ENCODE measurements at places on chromosomes 13 and 19.

- DNase-seq: no peak
These were observed 21.3 kb downstream of the VRK3 start for GRCh38 chr19:50003810-50004419.

GRCh38 chr13:40609972-40610726 is 56.3 kb downstream of the FOXO1 start:
- no peak for DNase-seq

GRCh38 chr19:16449330-16449961 is 22.3 kb downstream of the EPS15L1 start:
- DNase-seq: no peak

DNA sequence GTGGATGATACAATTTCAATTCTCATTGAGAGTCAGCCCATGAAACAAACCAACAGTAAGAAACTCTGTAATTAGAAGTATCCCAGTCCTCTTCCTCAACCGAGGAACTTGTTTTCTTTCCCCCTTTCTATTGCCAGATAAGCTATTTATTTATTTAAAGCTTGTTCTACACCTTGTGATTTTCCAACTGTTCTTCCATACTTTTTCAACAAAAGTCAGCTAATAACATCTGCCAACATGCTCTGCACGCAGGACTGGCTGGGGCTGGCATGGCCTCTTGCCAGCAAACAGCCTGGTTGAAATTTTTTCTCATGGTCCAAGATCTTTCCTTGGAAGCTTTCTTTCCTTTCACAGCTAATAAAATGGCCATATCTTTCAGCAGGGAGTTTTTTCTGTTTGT is 2.9 kb upstream of the IRS2 start:
- DNase-seq: no peak

- DNase-seq: no peak
These were observed 105.8 kb downstream of the LACC1 start for GRCh38 chr13:43985422-43986072.

GRCh38 chr19:45981350-45981749 is 7.7 kb upstream of the NOVA2 start:
- DNase-seq: no peak

GRCh38 chr19:13029893-13030292 is 34.6 kb downstream of the NFIX start:
- DNase-seq: no peak

DNA sequence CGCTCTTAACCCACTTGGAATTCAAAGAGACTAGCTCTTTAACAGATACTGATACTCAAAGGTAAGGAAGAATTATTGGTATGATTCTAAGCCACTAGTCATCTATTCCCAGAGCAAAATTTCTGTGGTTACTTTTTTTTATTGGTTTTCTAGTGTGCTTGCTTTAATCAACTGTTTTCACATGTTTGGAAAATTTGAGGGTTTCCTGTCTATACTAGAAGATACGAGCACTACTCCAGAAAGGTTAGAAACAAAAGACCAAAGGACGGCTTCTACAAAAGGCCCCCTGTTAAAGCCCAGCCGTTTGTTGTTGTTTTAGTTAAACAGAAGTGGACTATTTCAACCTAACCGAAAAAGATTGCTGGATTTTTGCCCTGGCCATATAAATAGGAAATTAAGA is 18.5 kb upstream of the LPAR6 start:
- no peak for DNase-seq

DNA sequence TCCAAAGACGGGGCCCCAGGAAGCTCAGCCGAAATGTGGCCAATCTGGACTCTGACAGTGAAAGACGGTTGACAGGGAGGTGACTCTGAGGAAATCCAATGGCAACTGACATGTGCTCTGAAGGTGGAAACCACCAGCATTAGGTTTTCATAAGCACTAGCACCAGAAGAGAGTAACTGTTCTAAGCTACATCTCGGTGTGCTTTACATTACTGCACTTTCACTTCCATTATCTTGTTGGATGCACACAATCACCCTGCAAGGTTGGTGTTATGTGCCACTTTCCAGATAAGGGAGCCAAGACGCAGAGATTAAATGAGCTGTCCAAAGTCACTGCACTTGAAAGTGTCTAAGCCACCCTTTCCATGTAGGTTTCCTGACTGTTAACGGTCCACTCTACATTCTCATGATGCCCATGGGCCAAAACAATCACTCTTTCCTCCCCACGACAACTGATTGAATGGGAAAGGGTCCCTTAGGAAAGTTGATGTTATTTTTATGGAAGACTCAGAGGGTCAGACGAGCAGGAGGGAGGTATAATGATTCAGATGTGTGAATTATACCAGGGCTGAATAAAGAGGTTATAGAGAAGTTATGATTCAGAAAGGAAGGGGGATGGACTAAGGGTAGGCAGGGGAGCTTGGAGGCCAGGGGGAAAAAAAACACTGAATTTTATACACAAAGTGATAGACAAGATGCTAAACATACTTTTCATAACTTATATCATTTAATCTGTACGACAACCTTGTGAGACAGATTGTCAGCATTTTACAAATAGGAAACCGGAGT is 52.8 kb downstream of the RUBCNL start:
- no peak for DNase-seq

- no peak for DNase-seq
These were observed 24.9 kb upstream of the TPM4 start for GRCh38 chr19:16051254-16052025.

DNA sequence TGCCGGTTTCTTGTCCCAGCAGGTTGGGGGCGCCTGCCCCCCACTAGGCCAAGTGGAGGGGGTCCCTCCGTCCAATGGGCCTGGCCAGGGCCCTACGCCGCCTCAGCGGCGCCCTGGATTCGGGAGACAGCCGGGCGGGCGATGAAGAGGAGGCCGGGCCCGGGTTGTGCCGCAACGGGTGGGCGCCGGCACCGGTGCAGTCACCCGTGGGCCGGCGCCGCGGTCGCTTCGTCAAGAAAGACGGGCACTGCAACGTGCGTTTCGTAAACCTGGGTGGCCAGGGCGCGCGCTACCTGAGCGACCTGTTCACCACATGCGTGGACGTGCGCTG is 6.2 kb downstream of the KCNJ14 start:
- DNase-seq: no peak

DNA sequence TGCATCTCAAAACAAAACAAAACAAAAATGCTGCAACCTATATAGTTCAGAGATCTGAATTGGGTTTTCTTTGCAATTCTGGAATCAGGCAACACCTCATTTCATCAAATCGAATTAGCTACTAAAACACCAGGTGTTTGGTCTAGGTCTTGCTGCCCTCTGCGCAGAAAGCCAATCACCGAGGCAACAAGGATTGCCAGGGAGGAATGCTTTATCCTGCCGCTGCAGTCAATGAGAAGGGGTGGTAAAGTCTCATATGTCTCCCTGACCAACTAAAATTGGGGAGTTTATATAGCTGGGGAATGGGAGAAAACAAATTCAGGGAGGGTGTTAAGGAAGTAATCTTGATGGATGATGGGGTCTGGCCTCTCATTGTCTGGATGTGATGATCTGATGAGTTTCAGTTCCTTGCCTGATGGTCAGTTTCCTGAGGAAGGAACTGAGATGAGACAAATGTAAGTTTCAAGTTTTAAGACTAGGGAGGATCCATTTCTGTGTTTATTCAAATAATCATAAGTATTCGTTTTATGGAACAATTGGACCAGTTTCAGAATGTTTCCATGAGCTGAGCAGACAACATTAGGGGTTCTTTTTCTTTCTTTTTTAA is 5.0 kb upstream of the YJU2 start:
- no peak for DNase-seq

GRCh38 chr13:95659500-95659899 is 15.0 kb upstream of the DZIP1 start:
- DNase-seq: no peak

DNA sequence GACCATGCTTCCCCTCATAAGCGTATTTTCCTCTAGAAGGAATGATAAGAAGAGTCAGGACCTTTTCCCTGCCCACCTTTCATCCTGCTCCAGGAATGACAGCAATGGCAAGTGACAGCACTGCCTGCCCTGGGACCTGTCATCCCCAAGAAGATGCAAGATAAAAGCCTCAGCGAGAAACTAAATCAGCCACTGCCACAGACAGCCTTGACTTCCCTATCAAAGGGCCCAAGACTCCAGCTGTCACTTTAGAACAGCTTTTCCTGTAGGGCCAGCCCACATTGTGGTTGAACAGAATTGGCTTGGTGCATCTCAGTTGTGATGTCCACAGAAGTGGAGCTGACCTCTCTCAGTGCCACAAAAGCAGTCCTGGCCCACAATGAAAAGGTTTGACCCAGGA is 1.1 kb downstream of the RAB8A start:
- no peak for DNase-seq

GRCh38 chr13:73913751-73914518 is 220.3 kb downstream of the KLF12 start:
- no peak for DNase-seq

- no peak for DNase-seq
These were observed 24.5 kb downstream of the DIAPH3 start for GRCh38 chr13:60139272-60139671.

Measured in stimulated activated CD4-positive, alpha-beta T cell treated with anti-CD3 and anti-CD28 coated beads, Interleukin-2, amount 100 ng/mL, for 48 hours (primary cell).